ENCODE measurements at places on chromosomes 13 and 19.

DNA sequence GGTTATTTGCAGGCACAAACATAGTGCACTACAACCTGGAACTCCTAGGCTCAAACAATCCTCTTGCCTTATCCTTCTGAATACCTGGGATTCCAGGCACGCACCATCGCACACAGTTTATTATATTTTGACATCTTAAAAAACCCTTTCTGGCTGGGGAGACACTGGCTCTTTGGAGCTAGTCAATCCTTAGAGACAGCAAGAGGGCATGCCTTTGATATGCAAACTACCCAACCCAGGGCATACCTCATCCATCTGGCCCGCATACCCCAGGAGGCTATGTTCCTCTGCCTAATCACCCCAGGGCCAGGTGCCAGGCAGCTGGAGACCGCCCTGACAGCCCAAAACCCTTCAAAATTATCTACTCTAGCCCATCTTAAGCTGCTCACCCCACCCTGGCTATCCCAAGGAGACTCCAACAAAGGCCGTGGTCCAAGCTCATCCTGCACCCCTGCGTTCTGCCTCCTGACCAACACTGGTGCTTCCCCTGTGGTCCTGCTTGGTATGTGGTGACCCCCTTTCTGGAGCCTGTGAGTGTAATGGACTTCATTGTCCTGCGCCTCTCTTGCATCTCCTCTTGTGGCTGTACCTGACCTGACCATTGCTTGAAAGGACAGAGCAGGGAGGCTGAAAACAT, 86.4 kb downstream of the RGCC start:
- no peak for DNase-seq

GRCh38 chr13:45823583-45823982, 28.0 kb downstream of the SIAH3 start:
- no peak for DNase-seq

GRCh38 chr19:16369664-16370576, 45.3 kb downstream of the KLF2 start:
- no peak for DNase-seq

DNA sequence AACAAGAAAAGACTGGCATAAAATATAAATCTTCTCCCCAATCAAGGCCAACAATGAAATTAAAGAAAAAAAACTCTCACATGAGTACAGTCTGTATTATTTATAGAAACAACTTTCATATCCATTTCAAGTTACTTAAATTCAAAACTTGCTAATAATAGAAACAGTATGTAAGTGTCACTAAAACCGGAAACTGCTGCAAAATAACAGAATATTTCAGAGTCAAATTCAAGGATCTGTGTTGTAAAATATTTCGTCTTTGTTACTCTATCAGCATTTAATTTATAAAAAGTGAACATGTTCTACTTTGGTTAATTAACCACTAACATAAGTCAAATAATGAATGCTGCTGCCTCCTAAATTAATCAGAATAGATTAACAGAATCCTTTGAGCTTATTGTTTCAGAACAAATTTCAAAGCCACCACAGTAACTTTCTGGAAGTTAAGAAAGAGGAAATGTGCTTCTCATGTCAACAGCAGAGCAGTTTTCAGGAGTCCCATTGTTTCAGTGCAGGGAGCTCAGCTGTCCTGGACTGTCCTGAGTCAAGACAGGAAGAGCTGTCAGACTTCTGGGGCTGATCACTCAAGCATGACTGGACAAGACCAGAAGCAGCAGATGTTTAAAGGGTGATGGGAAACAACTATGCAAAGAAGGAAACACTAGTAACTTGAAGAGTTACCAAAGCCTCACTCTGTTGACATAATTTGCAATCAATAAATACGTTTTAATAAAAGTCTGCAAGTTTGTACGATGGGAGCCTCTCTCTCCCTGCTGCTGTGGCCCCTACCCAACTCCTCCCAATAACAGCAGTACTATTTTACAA, 76.9 kb downstream of the FOXO1 start:
- DNase-seq = no peak

DNA sequence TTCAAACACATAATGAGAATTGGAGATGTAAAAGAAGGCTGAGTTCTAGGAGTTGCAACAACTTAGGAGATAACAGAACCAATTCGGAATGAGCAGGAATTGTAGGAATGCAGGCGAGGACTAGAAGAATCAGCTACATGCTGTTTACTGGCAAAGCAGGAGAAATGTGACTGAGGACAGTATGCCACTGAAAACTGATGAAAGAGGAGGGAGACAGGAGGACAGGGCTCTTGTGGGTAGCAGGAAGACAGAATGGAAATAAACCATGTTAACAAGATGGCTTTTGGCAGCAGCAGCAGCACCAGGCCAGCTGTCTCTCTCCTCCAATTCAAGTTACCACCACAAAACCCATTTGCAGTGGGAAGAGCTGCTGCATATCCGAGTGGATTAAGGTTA, 91.0 kb upstream of the SLC15A1 start:
- DNase-seq = no peak

DNA sequence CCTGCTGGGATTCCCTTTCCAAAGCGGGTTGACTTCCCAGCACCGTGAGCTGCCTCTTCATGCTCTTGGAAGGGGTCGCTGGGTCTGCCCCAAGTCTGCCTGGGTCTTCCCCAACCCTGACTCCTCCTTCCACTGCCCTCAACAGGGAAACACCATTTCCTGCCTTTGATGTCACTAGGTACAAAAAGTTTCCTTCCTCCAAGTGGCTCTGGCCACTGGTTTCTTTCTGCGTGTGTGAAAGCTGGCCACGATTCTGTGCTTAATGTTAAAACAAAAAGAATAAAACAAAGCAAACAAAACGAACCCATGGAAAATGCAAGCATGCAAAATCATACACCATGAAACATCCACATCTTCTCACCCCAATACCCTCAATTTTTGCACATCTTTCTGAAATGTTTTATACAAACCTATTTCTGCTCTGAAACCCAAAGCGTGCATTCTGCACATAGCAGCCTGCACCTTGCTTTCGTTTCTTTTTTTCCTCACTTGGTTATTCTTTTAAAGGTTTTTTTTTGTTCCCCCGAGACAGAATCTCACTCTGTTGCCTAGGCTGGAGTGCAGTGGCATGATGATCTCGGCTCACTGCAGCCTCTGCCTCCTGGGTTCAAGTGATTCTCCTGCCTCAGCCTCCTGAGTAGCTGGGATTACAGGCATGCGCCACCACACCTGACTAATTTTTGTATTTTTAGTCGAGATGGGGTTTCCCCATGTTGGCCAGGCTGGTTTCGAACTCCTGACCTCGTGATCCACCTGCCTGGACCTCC, 12.5 kb upstream of the TNFSF9 start:
- no peak for DNase-seq

DNA sequence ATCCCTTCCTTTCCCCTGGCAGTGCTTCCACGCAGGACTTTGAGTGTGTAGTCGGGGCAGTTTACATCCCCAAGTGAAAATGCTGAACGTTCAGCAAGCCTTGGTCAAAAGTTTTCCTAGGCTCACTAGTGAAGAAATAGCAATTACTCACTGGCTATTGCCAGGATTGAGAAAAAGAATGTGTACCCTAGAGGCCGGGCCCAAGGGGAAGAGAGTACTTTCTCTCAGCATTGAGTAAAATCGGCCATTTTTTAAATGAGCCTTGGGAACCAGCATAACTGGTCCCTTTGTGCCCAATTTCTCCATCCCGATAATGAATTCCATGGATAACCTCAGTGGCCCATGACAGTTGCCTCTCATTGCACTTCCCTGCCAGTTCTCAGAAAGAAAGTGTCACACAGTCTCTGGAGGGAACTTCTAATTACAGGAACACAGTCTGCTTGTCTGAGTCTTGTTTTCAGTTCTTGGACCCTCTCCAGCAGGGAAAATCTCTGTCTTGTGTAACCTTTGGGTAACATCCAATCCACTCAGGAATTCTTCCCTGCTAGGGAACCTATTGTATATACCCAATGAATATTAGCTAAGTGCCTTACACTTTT, 7.3 kb upstream of the OR7D2 start:
- no peak for DNase-seq

- DNase-seq = no peak
These were observed 867.7 kb downstream of the PCDH9 start for GRCh38 chr13:66362485-66362884.

- no peak for DNase-seq
These were observed 17.5 kb downstream of the PCDH8 start for GRCh38 chr13:52830946-52831345.

DNA sequence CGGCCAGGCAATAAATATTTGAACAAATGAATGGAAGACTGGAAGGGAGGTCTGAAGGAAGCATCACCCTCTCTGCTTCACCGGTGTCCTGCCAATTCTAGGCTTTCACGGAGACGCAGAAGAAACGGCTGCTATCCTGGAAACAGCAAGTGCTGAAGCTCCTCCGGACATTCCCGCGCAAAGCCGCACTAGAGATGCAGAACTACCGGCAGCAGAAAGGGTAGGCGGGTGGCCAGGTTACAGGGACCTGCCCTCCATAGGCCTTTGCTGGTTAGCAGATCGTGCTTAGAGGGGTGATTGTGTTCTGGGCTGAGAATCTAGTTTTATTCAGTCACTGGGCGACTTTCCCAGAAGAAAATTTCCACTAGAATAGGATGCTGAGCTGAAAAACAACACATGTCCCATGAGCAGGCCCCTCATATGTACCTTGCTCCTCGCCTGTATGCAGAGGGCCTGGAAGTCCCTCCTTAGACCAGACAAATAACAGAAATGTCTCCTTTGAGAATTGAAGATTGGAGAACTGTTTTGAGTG, 11.0 kb downstream of the PAF1 start:
- DNase-seq = no peak

- no peak for DNase-seq
These were observed 1.8 kb upstream of the KCTD15 start for GRCh38 chr19:33794683-33795369.

DNA sequence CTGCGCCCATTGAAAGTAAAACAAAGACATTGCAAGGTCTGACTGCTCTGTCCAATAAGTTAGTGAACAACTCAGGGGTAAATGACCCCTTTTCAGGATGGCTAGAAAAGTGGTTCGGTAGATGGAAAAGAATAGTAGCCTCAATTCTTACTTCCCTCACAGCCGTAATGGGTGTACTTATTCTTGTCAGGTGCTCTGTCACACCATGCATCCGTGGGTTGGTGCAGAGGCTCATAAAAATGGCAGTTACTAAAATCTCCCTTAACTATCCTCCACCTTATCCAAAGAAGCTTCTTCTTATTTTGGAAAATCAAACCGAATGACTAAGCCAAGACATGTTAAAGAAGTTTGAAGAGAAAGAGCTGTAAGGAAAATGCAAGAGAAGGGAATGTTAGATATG, 31.4 kb upstream of the ZNF83 start:
- no peak for DNase-seq

GRCh38 chr13:25677956-25678355, 306.2 kb downstream of the ATP8A2 start:
- DNase-seq = no peak
